ENCODE measurements at places on chromosomes 2 and 18.
A peak's percentile ranks its signal among the peaks of the same experiment; 100 is the strongest.

GRCh38 chr2:109439986-109440385 is 173.8 kb downstream of the SEPTIN10 start:
- peak; percentile 44 for DNase-seq

GRCh38 chr2:86150502-86150901 is 44.5 kb downstream of the PTCD3 start:
- DNase-seq = no peak

DNA sequence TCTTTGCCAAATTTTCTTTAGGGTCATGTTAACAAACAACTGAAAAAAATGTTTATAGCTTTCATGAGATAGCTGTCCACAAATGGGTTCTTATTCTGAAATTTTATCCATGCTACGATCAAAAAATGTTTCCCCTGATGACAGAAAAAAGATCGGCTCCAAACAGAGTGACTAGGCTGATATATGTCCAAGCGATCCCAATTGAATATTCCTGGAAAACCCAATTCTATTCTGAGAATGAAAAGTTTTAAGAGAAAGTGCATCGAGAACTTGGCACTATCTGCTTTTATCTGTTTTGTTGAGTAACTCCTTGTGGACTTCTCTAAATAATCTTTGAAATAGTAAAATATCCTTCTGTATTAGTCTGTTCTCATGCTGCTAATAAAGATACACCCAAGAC is 19.1 kb downstream of the KCNE4 start:
- DNase-seq = no peak

- no peak for DNase-seq
These were observed 21.3 kb downstream of the HNRNPLL start for GRCh38 chr2:38581193-38582147.

DNA sequence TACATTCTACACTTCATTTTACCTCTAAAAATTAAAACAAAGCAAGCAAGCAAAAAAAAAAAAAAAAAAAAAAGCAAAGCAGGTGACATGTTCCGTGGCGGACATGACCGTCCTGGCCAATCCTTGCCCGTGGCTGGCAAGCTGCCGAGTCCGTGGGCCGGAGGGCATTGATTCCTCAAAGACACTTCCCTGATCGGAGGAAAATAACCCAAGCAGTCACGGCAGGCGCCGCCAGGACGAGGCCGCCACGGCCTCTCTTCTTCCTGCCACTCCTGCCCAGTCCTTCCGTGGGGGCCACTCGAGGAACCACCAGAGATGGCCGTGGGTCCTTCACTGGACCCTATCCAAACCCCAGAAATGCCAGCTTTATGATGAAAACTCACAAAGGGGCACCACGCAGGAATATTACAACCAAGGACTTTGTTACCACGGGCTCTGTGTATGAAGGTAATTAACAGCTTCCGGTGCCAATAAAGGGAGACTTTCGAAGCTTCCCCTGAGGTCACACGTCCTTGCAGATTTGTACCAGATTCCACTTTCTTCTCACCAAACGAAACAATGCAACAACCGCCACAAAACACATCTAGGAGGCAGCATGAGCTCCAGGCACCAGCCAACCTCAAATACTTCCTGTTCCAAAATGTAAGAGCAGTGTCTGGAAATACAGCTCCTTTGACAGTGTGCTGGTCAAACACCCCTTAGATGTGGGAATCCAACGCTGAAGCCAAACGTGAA is 170.3 kb downstream of the HDAC4 start:
- DNase-seq = no peak

- DNase-seq = no peak
These were observed 13.2 kb upstream of the AGAP1 start for GRCh38 chr2:235480614-235481013.

- no peak for DNase-seq
These were observed 425.3 kb downstream of the MBD2 start for GRCh38 chr18:53799134-53799533.
